AG10803 (cell line): ENCODE measurements at places on chromosomes 6 and 20.

- DNase-seq = no peak
These were observed 90.6 kb downstream of the ERMARD start for GRCh38 chr6:169841907-169842606.

- no peak for DNase-seq
These were observed 154.0 kb downstream of the MBOAT1 start for GRCh38 chr6:20058121-20058905.

DNA sequence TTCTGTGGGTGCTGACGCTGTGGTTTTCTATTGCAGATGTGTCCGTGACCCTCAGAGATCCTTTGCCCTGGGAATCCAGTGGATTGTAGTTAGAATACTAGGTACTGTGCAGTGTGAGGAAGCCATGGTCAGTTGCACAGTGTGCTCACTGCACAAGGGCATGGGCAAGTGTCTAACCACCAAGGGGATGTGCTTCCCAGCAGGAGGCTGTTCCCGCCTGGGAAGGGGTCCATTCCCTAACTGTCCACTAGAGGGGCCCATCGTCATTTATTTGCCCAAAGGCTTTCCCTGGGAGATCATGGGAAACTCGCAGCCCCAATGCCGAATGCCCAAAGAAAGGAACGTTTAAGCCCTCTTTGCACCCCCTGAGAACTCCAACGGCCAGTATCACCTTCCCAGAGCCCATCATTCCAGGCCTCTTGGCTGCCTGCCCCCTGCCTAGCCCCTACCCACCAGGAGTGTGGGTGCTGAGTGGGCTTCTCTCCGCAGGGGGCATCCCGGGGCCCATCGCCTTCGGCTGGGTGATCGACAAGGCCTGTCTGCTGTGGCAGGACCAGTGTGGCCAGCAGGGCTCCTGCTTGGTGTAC is 26.2 kb downstream of the SLCO4A1 start:
- peak; percentile 68 for DNase-seq

GRCh38 chr6:147970970-147971369 is 371.7 kb upstream of the SASH1 start:
- DNase-seq = no peak

DNA sequence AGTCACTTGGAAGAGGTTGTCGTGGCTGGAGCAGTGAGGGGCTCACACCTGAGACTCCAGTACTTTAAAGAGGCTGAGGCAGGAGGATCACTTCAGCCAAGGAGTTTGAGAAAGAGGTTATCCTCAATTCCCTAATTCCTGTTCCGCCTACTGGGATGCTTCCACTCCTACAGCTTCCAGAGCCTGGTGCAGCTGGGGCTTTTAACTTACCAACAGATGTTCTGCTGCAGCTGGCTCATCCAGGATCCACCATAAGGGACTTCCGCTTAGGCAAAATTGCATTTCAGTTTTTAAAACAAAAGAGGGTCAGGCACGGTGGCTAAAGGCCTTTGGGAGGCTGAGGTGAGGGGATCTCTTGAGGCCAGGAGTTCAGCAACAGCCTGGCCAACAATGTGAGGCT is 59.1 kb upstream of the CDYL start:
- DNase-seq = no peak

DNA sequence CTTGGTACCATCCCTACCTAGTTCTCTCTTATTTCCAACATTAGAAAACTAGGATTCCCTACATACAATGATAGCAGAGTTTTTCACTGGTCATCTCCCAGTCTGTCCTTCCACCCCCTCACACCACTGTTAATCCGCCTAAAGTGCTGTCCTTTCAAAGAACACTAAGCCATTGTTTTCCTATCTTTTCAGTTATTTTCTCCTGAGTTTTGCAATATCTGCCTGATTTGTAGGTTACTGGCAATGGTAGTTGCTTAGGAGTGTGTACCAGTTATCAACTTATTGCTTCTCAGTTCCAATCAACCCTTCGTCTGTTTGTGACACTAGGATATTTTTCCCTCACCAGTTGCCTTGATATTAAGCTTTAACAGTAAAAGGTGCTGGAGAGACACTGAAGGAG is 135.0 kb downstream of the EPM2A start:
- DNase-seq = no peak

DNA sequence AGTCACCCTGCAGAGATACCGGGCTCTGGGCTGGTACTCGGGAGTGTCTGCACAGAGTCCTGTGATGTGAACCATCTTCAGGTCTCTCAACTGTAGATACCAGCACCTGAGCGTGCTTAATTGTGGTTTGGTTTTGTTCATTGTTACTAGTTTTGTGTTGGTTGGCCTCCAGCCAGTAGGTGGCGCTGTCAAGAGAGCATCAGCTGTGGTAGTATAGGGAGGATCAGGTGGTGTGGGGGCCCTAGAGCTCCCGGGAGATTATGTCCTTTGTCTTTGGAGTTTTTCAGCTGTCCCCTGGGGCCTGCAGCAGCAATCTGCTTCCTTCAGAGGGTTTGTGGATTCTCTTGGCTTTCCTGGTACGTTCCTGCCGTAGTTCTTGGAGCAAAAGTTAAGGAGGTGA is 67.9 kb downstream of the CDYL start:
- DNase-seq = no peak

DNA sequence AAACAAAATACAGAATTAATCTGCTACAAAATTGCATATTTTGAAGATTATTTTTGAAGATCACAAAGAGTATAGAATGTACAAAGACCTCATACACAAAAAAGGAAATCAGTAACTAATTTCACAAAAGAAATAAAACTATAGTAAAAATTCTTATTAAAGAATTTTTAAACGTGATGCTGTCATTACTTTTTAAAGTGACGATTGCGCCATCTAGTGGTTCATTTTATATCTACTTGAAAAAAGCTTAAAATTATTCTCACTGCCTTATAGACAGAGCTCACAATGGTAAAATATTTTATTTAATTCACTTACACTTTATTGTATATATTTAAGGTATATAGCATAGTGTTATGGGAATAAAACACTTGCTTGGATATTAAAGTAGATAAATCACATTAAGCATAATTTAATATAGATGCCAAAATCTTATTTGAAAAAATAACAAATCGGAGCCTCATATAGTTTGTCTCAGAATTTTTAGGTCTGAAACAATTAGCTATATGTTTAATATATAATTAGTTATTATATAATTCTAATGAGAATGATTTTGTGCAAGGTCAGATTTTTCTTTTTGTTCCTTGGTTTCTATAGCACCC is 128.8 kb downstream of the PHF3 start:
- peak; percentile 41 for DNase-seq

DNA sequence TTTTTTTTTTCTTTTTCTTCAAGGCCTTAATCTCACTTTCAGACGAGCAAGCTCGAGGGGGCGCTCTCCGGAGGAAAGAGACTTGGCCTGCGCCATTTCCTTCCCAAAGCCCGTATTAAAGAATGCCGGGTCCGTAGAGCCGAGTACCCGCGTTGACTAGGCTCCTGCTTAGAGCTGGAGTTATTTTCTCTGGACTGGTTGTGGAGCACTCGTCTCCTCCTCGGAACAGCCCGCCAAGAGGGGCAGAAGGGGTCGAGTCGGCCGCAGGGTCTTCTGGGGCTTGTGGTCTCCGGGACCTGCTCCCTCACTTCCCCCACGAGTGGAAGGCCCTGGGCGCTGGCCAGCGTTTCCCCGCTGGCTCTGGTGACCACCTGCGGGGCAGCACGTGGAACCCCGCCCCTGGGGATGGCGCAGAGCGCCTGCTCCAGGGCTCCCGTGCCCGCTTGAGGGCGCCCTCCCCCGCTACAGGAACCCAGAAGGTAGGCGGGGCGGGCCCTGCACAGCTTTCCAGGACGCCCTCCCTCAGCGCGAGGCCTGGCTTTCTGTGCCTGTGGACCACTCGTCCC is 2.7 kb upstream of the MEI4 start:
- DNase-seq = no peak

- DNase-seq = peak; percentile 60
These were observed 85.7 kb downstream of the HIVEP1 start for GRCh38 chr6:12097791-12098190.
